ENCODE measurements at places on chromosomes 6 and 20.

- no peak for DNase-seq
These were observed at the start of gene MDFI for GRCh38 chr6:41638002-41638934. Gene MDFI, plus strand, starts transcription at chr6:41638468. Its CDS starts 282 bp downstream, at chr6:41638750.

- DNase-seq: no peak
These were observed 29.6 kb downstream of the SUMO4 start for GRCh38 chr6:149429427-149430360.

GRCh38 chr6:9252799-9253198, 817.5 kb upstream of the SLC35B3 start:
- no peak for DNase-seq

- no peak for DNase-seq
These were observed 33.9 kb upstream of the MBOAT1 start for GRCh38 chr6:20246125-20246524.

DNA sequence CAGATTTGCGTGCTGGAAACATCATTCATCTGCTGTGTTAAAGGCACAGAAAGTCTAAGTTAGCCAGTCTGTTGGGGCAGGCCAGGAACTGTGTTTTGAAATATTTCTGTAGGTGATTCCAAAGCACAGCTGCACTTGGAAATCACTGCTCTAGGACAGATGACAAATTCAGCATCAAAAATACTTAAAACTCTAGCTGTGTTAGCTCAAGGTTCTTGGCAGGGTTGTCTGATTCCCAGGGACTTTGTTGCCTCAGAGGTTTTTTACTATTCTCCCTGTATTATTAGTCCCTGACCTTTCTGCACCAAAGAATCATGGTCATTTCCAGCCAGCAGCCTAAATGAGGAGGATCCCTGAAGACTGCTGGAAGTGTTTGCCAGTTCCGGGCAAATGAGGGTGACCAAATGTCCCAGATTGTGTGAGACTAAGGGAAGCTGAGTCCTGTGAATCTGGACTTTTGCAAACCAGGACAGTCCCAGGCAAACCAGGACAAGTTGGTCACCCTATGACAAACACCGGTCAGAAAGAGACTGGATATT, 84.3 kb upstream of the TMEM30A start:
- no peak for DNase-seq

- no peak for DNase-seq
These were observed 542 bp downstream of the TUBE1 start for GRCh38 chr6:112086744-112087135.

DNA sequence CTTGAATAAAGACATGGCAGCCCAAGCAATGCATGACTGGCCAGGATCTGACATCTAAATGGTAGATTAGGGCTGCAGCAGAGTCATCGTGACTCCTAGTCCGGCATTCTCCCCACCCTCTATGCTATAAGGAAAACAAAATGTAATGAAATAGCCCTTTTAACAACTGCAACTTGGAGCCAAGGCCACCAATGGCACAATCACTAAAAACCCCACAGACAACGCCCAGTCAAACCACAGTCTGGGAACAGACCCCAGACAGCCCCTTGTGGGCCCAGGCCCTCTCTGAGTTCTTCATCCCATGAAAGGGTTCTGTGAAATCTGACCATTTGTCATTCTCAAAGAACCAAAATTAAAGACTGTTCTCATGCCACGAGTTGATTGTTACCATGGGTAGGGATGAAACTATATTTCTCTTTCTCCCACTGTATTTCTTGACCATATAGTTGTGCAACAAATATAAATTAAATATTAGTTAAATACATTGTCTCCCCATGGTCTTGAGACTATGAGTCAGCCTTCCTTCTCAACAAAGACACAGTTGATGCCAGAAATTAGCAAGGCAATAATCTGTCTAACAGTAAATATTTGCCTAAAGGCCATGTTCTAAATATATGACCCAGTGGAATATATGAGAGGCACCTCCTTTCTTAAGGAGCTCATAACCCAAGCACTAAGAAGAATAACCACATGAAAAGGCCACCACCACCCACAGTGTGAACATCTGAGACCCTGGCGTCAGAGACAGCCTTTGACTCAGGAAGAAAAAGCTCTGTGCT, 85.6 kb upstream of the SSTR4 start:
- DNase-seq: no peak

- DNase-seq: no peak
These were observed 204.3 kb upstream of the PRSS16 start for GRCh38 chr6:27043244-27043643.

GRCh38 chr6:64467656-64468055, 832.1 kb downstream of the PHF3 start:
- no peak for DNase-seq

DNA sequence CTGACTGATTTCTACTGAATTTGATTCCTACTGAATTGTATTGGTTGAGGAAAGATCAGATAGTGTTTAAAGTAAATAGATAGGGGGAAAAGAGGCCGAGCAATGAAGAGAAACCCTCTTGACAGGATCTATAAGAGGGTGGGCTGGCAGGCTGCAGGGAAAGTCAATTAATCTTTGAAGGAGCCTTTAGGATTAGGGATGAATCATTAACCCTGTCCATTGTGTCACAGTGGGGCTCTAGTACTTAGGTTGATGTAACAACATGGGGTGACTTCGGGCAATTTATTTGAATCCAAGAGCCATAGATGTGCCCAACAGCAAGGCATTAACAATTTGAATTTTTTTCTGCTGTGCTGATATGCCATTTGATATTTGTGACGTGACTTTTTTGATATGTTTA, 7.5 kb downstream of the RFX6 start:
- DNase-seq: no peak

DNA sequence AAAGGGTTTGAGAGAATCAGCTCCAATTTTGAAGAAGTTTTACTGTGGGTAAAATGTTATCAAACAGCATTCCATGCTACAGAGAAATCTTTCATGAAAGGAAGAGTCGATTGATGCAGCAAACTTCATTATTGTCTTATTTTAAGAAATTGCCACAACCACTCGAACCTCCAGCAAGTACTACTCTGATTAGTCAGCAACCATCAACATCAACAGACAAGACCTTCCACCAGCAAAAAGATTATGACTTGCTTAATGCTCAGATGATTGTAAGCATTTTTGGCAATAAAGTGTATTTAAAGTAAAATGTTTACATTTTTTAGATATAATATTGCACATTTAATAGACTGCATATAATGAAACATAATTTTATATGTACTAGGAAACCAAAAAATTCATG, 87.5 kb downstream of the AKAP7 start:
- DNase-seq: no peak

DNA sequence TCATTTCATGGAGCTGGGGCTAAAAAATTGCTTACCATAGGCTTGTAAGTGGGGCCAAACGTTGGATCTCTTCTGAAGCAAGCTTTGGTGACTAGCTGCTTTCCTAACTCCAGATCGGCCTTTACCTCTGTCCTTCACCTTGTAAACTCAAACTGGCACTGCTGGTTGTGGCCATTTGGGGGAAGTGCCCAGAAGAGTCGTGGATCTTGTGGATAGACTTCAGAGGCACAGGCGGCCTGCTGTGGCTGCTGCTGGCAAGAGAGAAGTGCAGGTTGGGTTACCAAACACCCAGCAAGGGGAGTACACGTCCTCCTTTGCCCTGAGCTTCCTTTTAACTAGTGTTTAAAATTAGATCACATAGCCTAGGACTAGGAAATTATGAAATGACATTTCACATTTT, 36.8 kb upstream of the KLHL31 start:
- DNase-seq: no peak

- DNase-seq: no peak
These were observed 107.8 kb upstream of the CD93 start for GRCh38 chr20:23193801-23194384.

DNA sequence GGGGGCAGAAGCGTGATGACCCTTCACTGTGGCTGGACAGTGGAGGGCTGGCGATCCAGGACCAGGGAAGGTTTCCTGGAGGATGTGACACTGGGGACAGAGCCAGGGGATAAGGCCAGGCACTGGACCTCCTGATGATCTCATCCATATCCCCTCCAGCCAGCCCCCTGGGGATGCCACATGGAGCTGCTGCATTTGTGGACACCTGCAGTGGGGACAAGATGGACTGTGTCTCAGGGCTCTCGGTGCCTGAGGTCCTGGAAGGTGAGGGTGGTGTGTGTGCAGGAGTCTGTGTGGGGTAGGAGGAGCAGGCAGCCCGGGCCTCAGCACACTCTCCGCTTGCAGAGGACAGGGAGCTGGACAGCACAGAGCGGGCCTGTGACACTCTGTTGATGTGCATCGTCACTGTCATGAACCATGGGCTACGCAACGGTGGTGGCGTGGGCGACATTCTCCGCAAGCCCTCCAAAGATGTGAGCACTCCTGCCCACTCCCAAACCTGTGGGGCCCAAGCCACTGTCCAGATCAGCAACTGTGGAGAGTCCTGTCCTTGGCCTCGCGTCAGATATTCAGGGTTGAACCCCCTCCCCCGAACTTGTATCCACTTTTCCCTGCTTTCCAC, 19.9 kb downstream of the UQCC2 start:
- DNase-seq: no peak

DNA sequence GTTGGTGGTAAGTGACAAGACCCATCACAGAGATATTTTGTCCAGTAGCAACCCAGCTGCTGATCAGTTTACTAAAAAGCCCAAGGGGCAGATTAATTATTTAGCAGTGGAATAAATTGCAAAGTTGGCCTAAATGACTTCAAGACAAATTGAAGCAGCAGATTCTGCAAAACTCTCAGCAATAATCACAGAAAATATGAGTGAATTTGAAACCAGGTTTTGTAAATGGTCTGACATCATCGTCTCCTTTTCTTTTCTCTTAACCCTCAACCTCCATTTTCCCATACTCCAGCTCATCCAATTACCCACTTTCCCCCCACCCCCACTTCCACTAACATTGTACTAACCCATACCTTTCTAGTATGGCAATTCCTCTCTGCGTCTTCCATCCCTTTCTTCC, 11.3 kb upstream of the PTPRK start:
- DNase-seq: no peak

DNA sequence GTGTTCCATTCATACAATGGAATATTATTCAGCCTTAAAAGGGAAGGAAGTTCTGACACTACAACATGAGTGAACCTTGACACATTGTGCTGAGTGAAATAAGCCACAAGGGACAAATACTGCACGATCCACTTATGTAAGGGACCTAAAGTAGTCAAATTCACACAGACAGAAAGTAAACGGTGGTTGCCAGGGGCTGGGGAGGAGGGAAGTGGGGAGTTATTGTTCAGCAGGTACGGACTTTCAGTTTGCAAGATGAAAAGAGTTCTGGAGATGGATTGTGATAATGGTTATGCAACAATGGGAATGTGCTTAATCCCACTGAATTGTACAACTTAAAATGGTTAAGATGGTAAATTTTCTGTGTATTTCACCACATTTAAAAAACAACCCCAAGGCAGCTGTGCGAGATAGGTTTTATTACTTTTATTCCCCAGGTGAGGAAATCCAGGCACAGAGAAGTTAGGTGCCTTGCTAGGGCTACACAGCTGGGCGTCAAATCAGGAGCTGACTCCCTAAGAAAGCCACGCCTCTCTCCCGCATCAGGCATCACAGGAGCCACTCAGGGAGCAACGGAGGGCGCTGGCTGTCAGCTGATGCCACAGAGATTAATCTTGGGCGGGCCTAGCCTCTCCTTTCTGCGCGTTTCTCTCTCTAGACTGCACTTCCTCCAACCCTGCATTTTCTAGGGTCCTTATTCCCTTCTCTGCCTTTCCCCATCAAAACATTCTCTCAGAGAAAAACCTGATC, 9.3 kb upstream of the TRAF3IP2 start:
- DNase-seq: no peak

DNA sequence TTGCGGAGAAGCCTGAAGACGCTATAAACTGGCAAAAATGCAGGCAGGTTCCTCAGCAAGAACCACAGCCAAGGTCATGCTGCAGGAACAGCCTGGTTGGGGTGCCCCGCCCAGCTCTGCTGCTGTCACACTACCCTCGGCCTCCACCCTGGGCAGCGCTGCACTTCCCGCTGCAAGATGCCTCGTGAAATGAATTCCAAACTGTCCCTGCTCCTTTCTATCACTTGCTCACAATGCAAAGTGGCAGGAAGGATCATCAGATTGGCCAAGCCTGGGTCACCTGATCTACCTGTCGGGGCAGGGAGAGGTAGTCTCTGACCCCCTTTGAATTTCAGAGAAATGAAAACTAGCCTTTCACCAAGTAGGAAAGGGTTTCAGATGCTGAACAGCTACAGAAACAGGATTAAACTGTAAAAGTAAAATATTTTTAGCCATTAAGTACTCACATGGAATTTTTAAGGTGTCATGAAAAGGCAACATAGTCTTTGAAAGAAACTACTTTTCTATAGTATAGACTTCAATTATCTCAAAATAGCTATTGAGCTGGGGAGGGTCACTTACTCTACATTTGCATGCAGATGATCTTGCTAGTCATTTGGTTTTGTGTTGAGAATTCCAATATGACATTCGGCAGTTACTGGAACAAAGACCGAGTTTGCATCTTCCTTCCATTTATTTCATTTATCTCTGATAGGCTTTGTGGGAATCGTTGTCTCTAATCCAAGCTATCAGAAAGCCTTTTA, 236.4 kb upstream of the ASCC3 start:
- DNase-seq: no peak

GRCh38 chr6:168632694-168633093, 191.7 kb downstream of the SMOC2 start:
- DNase-seq: no peak

- no peak for DNase-seq
These were observed 63.4 kb upstream of the ENPP5 start for GRCh38 chr6:46234156-46234556.

GRCh38 chr6:134422426-134423231, 104.7 kb upstream of the SGK1 start:
- DNase-seq: peak; percentile 82

GRCh38 chr6:24549674-24550353, 55.0 kb downstream of the ALDH5A1 start:
- no peak for DNase-seq

DNA sequence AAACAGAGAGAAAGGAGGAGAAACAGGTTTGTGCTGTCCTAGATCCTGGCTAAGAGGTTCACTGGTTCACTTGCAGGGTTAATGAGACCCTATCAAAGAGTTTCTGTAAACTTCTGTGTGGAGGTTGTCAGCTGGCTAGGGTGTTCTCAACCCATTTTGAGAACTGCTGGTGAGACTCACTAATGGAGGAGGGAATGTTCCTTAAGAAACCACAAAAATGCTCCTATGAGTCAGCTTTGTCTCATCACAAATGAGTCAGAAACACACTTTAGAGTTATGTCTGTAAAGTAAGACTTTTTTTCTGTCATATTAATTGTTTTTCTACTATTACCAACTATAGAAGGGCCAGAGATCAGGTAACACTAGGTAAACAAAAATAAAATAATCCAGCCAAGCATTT, 884.4 kb downstream of the PHF3 start:
- peak; percentile 61 for DNase-seq

GRCh38 chr6:30171677-30172471, 8.5 kb downstream of the TRIM15 start:
- no peak for DNase-seq

GRCh38 chr6:125104425-125104824, 49.1 kb upstream of the TPD52L1 start:
- no peak for DNase-seq

Data from epithelial cell of prostate (primary cell).